ENCODE measurements at places on chromosomes 2 and 18.

DNA sequence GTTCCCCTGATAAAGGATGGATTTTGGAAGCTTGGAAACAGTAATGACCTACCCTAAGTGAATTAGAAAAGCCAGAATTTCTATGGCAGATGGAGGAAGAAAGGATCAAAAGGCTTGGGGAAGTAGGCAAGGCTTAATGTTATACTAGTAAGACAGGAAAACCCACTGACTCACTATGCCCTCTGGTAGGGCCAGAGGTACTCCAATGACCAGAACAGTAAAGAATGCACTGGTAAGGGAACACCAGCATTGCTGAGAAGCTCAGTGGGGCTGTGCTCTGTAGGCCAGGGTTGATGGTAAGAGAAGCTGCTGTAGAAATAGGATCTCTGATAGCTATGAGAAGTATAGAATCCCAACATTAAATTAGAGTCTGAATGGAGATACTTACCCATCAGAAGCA lies 126.4 kb downstream of the GFPT1 start:
- DNase-seq: no peak

- DNase-seq: no peak
These were observed 55.0 kb downstream of the ARHGAP25 start for GRCh38 chr2:68789603-68790002.

DNA sequence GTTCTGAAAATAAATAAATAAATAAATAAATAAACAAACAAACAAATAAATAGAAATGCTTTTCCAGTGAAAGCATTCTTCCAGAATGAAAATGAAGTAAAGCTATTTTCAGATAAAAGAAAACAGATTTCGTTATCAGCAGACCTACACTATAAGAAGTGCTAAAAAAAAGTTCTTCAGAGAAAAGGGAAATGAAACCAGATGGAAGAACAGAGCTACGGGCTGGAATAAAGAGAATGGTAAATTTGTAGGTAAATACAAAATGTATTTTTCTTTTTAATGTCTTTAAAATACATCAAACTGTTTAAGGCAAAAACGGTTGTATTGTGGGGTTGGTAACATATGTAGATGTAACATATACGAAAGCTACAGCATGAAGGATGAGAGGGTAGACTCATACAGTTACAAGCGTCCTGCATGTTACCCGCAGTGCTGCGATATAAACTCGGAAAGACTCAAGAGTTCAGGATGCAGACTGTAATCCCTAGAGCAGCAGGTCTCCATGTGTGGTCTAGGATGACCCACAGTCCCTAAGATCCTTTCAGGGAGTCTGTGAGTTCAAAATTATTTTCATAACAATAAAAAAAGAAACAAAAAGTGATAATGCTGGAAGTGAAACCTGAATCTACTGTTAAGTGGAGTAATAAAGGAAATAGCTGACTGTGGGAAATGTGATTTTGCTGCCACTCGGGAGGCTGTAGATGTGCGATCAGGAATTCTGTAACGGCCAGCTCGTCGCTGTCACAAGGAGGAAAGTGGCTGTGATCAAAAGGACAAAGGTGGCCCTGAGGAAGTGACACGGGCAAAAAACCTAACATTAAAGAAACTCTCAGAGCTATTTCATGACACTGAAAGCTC lies 5.3 kb upstream of the RAB12 start:
- DNase-seq: no peak

DNA sequence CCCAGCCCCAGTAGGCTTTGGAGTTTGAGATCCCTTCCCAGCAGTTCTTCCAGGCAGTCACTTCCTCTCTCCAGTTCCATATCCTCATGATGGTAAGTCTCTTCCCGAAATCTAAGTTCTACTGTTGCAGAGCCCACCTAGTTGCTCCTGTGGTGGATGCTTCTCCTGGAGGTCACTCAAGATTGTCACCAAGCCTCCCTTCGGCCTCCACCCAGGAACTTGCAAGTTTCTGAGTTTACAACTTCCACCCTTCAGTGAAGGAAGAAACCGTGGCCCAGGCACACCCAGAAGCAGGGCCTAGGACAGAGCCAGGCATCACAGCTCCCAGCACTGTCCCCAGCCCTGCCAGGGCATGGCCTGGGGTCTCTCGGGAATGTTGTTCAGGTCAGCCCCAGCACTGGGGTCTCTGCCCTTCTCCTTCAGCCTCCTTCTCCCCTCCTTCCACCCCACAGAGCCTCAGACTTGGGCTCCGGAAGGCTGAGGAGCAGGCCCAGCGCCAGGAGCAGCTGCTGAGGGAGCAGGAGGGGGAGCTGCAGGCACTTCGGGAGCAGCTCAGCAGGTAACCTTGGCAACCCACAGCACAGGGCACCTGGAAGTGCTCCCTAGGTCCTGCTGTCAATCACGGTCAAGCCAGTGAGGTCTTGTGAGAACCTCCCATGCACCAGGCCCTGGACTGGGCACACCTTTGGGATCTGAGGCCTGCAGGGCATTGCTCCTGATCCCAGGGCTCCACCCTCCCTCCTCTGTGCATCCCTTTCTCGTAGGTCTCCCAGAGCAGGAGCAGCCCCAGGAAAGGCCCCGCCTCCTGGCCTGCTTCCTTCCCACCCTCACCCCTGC lies 7.1 kb downstream of the RUFY4 start:
- no peak for DNase-seq
